ENCODE measurements at places on chromosomes 4 and X. TPM values are rescaled to one million over a fixed set of nuclear protein-coding genes. Genes with fewer than 3 reads are reported as not detected.

DNA sequence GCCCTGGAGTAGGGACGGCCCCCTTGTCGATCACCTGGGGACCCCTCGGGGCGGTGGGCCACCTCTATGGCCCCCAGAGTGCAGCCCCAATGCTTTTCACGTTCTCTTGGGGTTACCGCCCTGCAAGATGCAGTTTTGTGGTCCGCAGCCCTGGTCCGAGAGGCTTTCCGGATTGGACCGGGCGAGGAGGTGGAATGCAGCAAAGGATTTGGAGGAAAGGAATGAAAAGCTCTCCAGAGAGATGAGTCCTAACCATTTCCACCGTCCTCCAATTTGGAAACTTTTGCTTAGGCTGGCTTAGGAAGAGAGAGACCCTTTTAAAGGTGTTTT, 601 bp downstream of the SLC25A43 start:
- no peaks in the 10 kb centered on the region for H3K4me1 ChIP-seq
- H3K4me3 ChIP-seq, result no peak overlapping the region
- H3K36me3 ChIP-seq, result no peaks in the 10 kb centered on the region
- DNase-seq, result no peak

GRCh38 chr4:41632481-41633073, 94.6 kb downstream of the LIMCH1 start:
- DNase-seq, result no peak
- H3K27me3 ChIP-seq, result no peaks in the 10 kb centered on the region
- H3K27ac ChIP-seq, result no peak overlapping the region
- H3K36me3 ChIP-seq, result no peaks in the 10 kb centered on the region
- H3K4me3 ChIP-seq, result no peak overlapping the region
- no peaks in the 10 kb centered on the region for H3K4me1 ChIP-seq

- H3K27ac ChIP-seq, result no peak overlapping the region
- no peaks in the 10 kb centered on the region for H3K27me3 ChIP-seq
- no peaks in the 10 kb centered on the region for H3K36me3 ChIP-seq
- H3K4me3 ChIP-seq, result no peak overlapping the region
Observed at GRCh38 chrX:49761481-49761880, 65.7 kb upstream of the PAGE1 start.

GRCh38 chr4:56979421-56980072, 851 bp downstream of the POLR2B start:
- no peaks in the 10 kb centered on the region for H3K27me3 ChIP-seq
- peak overlapping the region; percentile 79 for H3K4me3 ChIP-seq
- peak overlapping the region; percentile 94 for H3K27ac ChIP-seq
- peak; percentile 23 for DNase-seq
- no peaks in the 10 kb centered on the region for H3K36me3 ChIP-seq
- peaks cover 42% of the 10 kb centered on the region for H3K4me1 ChIP-seq

DNA sequence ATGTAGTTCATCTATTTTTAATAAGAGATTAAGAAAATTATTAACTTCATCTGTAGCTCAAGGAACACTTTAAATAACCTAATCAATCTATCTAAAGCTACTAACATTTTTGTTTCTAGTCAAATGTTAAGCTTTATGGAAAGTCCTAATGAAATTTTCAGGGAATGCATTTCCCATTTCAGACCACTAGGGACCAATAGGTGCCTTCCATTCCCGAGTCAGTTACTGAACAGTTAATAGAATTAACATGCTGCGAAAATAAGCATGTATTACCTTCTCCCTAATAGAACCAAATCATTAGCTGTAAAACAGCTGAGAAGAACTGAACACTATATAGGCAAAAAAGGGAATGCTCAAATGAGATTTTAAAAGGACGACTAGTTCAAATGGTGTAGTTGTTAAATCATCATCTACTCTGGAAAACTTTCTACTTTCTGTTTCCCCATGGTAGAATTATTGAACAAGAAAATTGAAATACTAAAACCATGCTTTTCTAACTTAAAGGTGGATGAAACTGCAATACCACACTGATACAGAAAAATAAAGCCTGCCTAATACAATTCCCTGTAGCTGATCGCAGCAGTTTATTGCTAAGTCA, 22.5 kb downstream of the STX18 start:
- H3K4me3 ChIP-seq, result no peak overlapping the region
- no peaks in the 10 kb centered on the region for H3K36me3 ChIP-seq
- no peaks in the 10 kb centered on the region for H3K27me3 ChIP-seq
- peaks cover 5% of the 10 kb centered on the region for H3K4me1 ChIP-seq
- H3K27ac ChIP-seq, result no peak overlapping the region
- DNase-seq, result no peak

DKC1 gene
- 33.8 TPM for total RNA-seq

PRDX4 gene
- 64.5 TPM for total RNA-seq

ARHGAP36 gene
- total RNA-seq, result not detected

ADH6 gene
- not detected for total RNA-seq

ADGRG4 gene
- not detected for total RNA-seq

CTAG1A gene
- not detected for total RNA-seq

ARHGAP4 gene
- 37.0 TPM for total RNA-seq

USP38 gene
- total RNA-seq, result 27.5 TPM

Measured in thyroid gland (tissue), 4 donors.